ENCODE measurements at places on chromosomes 12 and 14.
A peak's percentile ranks its signal among the peaks of the same experiment; 100 is the strongest.

GRCh38 chr12:115008929-115009328, 325.0 kb upstream of the TBX3 start:
- H3K4me1 ChIP-seq, result no peaks in the 10 kb centered on the region
- H3K27me3 ChIP-seq, result no peaks in the 10 kb centered on the region
- H3K27ac ChIP-seq, result no peak overlapping the region
- H3K36me3 ChIP-seq, result no peaks in the 10 kb centered on the region
- no peak for DNase-seq

- no peaks in the 10 kb centered on the region for H3K36me3 ChIP-seq
- H3K4me3 ChIP-seq, result no peak overlapping the region
- H3K27ac ChIP-seq, result peak overlapping the region; percentile 83
- peaks cover 8% of the 10 kb centered on the region for H3K4me1 ChIP-seq
- peak; percentile 31 for DNase-seq
Measured at GRCh38 chr14:100438678-100439592, 115.8 kb downstream of the SLC25A47 start.

GRCh38 chr12:47864646-47865235, 40.1 kb downstream of the VDR start:
- no peaks in the 10 kb centered on the region for H3K4me1 ChIP-seq
- no peak overlapping the region for H3K27ac ChIP-seq
- no peak overlapping the region for H3K4me3 ChIP-seq

GRCh38 chr12:1559676-1560091, 34.7 kb downstream of the FBXL14 start:
- no peak for DNase-seq
- no peaks in the 10 kb centered on the region for H3K27me3 ChIP-seq
- H3K27ac ChIP-seq, result no peak overlapping the region
- no peaks in the 10 kb centered on the region for H3K4me1 ChIP-seq
- no peak overlapping the region for H3K4me3 ChIP-seq

GRCh38 chr14:104931304-104931770, 6.7 kb downstream of the PLD4 start:
- H3K4me1 ChIP-seq, result no peaks in the 10 kb centered on the region
- DNase-seq, result peak; percentile 19
- no peak overlapping the region for H3K4me3 ChIP-seq
- no peak overlapping the region for H3K27ac ChIP-seq
- H3K27me3 ChIP-seq, result no peaks in the 10 kb centered on the region

- no peak overlapping the region for H3K4me3 ChIP-seq
- H3K36me3 ChIP-seq, result no peaks in the 10 kb centered on the region
- peak overlapping the region; percentile 83 for H3K27ac ChIP-seq
- DNase-seq, result peak; percentile 39
Measured at GRCh38 chr14:64760146-64760755, 56.0 kb downstream of the PLEKHG3 start.

GRCh38 chr14:50407111-50407812, 10.6 kb upstream of the CDKL1 start:
- no peaks in the 10 kb centered on the region for H3K36me3 ChIP-seq
- no peak overlapping the region for H3K27ac ChIP-seq
- DNase-seq, result no peak
- H3K27me3 ChIP-seq, result no peaks in the 10 kb centered on the region

GRCh38 chr14:30692669-30693068, 70.5 kb downstream of the SCFD1 start:
- H3K27ac ChIP-seq, result no peak overlapping the region
- H3K36me3 ChIP-seq, result no peaks in the 10 kb centered on the region
- H3K4me3 ChIP-seq, result no peak overlapping the region
- no peaks in the 10 kb centered on the region for H3K4me1 ChIP-seq
- no peaks in the 10 kb centered on the region for H3K27me3 ChIP-seq

GRCh38 chr12:23546756-23547155, 402.7 kb downstream of the SOX5 start:
- DNase-seq, result no peak
- H3K27me3 ChIP-seq, result no peaks in the 10 kb centered on the region
- H3K4me1 ChIP-seq, result no peaks in the 10 kb centered on the region
- H3K27ac ChIP-seq, result no peak overlapping the region

DNA sequence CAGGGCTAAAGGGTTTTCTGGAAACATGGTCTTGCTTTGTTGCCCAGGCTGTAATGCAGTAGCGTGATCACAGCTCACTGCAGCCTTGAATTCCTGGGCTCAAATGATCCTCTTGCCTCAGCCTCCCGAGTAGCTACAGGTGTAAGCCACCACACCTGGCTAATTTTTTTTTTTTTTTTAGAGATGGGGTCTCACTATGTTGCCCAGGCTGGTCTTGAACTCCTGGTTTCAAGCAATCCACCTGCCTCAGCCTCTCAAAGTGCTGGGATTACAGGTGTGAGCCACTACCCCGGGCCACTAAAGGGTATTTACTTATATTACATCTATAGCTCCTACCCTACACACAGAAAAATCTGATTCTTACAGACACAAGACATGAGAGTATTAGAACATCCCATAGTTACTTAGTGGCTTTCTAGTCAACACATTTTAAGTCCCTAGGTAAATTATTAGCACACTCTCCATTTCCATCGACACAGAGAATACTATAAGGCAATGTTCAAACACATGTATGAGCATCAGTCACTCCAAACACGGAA, 6.2 kb upstream of the DCAF11 start:
- H3K36me3 ChIP-seq, result no peaks in the 10 kb centered on the region
- H3K4me1 ChIP-seq, result no peaks in the 10 kb centered on the region
- no peak overlapping the region for H3K4me3 ChIP-seq
- no peaks in the 10 kb centered on the region for H3K27me3 ChIP-seq
- H3K27ac ChIP-seq, result no peak overlapping the region

- H3K36me3 ChIP-seq, result no peaks in the 10 kb centered on the region
- H3K4me3 ChIP-seq, result no peak overlapping the region
- no peak overlapping the region for H3K27ac ChIP-seq
- no peaks in the 10 kb centered on the region for H3K4me1 ChIP-seq
- no peak for DNase-seq
Measured at GRCh38 chr12:64019101-64019500, 174.6 kb downstream of the SRGAP1 start.

DNA sequence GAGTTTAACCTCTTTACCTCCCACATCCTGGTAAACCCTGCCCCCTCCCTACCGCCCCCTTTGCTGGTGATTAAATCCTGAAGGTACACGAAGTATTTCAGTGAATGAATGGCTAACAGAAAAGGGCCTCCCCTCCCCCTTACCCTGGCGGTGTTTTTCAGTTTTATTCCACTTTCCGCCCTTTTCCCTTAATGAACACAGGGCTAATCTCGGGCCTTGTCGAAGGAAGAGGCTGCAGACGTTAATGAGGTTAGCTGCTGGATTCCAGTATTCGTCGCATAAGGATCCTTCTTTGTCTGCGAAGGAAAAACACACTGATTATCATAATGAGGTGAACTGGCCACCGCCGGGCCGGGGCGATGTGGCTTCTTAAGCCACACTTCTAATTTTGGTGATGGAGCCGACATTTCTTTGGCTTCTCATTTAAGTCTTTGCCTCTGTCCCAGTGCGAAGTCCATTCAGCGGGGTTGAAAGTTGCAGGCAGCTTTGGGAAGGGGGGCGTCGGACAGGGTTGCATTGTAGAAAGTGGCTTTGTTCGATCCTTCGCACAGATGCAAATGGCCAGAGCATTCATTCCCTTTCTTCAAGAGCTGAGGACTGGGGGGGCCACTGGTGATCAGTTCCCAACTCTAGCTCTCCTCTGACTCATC, 6.5 kb downstream of the MEG3 start:
- H3K4me3 ChIP-seq, result no peak overlapping the region
- H3K36me3 ChIP-seq, result no peaks in the 10 kb centered on the region
- no peaks in the 10 kb centered on the region for H3K27me3 ChIP-seq
- no peak for DNase-seq
- no peaks in the 10 kb centered on the region for H3K4me1 ChIP-seq
- no peak overlapping the region for H3K27ac ChIP-seq

DNA sequence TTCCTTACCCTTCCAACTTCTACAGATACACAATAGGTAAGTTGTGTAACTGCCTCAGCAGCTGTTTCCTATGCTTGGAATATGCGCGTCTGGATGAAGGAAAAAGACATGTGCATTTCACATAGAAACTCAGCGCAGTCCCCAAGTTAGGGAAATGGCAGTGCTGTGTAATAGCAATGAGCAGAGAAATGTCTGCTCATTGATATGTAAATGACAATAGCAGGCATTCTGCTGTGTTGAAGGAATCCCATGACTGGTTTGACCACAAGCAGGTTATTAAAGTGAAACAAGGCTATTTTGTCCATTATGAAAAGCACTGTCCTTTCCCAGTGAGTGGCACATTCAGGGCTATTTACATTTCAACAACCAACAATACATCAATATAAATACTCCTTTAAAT, 106.6 kb downstream of the BTG1 start:
- DNase-seq, result no peak
- no peaks in the 10 kb centered on the region for H3K36me3 ChIP-seq
- H3K4me3 ChIP-seq, result no peak overlapping the region
- no peaks in the 10 kb centered on the region for H3K27me3 ChIP-seq

- no peaks in the 10 kb centered on the region for H3K27me3 ChIP-seq
- no peak overlapping the region for H3K27ac ChIP-seq
- no peak overlapping the region for H3K4me3 ChIP-seq
- no peaks in the 10 kb centered on the region for H3K36me3 ChIP-seq
- H3K4me1 ChIP-seq, result no peaks in the 10 kb centered on the region
- DNase-seq, result no peak
Measured at GRCh38 chr14:104595116-104595675, 9.4 kb downstream of the TMEM179 start.

- no peak overlapping the region for H3K27ac ChIP-seq
- H3K27me3 ChIP-seq, result no peaks in the 10 kb centered on the region
- no peaks in the 10 kb centered on the region for H3K4me1 ChIP-seq
- H3K36me3 ChIP-seq, result no peaks in the 10 kb centered on the region
Measured at GRCh38 chr14:93691042-93691780, 97.1 kb downstream of the PRIMA1 start.

- no peaks in the 10 kb centered on the region for H3K36me3 ChIP-seq
- no peaks in the 10 kb centered on the region for H3K27me3 ChIP-seq
- H3K4me1 ChIP-seq, result no peaks in the 10 kb centered on the region
- peak overlapping the region; percentile 42 for H3K4me3 ChIP-seq
- DNase-seq, result no peak
- no peak overlapping the region for H3K27ac ChIP-seq
Measured at GRCh38 chr12:57632073-57632957, 686 bp downstream of the B4GALNT1 start.

- no peaks in the 10 kb centered on the region for H3K36me3 ChIP-seq
- peak within 1 kb of the TSS; percentile 79 for H3K4me3 ChIP-seq
- DNase-seq, result peak; percentile 62
- peaks cover 19% of the 10 kb centered on the region for H3K4me1 ChIP-seq
- H3K27me3 ChIP-seq, result no peaks in the 10 kb centered on the region
Measured at GRCh38 chr12:121803861-121804416, at the start of gene SETD1B. Gene SETD1B (plus strand): TSS chr12:121804009. CDS start chr12:121804738, 729 bp downstream.

GRCh38 chr12:62717643-62718042, 217.3 kb downstream of the PPM1H start:
- no peaks in the 10 kb centered on the region for H3K4me1 ChIP-seq
- no peaks in the 10 kb centered on the region for H3K36me3 ChIP-seq
- no peaks in the 10 kb centered on the region for H3K27me3 ChIP-seq
- no peak for DNase-seq
- H3K27ac ChIP-seq, result peak overlapping the region; percentile 11
